Ascending aorta (tissue), 2 donors: ENCODE measurements at places on chromosomes 12 and 14. TPM values are rescaled to one million over a fixed set of nuclear protein-coding genes. Genes with fewer than 3 reads are reported as not detected.

DNA sequence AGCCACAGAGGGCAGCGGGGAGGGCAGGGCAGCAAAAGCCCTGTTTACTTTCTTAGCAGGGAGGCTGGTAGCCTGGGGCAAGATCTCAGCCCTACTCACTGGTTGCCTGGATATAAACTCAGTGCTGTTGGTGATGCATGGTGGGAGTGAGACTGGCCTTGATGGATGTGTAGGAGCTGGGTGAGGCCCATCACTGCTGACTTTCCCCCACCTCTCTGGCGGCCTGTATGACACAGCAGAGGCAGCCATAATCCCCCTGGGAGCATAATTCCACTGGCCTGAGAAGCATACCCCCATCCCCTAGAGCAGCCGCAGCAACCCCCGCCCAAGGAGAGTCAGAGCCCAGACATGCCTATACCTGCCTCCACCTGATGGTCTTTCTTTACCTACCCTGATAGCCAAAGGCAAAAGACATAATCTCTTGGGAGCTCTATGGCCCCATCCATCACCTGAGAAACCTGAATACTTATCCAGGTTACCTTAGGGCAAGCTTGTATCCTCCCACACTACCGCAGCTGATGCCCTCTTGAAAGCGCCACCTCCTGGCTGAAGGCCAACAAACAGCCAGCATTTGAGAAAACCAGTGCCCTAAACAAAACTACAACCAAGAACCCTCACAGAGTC is 59.3 kb downstream of the DNAI7 start:
- no peaks in the 10 kb centered on the region for H3K27me3 ChIP-seq
- no peak overlapping the region for H3K4me3 ChIP-seq
- H3K4me1 ChIP-seq: no peaks in the 10 kb centered on the region

The LALBA gene
- total RNA-seq: not detected

The KIF26A gene
- 32.6 TPM for total RNA-seq

DNA sequence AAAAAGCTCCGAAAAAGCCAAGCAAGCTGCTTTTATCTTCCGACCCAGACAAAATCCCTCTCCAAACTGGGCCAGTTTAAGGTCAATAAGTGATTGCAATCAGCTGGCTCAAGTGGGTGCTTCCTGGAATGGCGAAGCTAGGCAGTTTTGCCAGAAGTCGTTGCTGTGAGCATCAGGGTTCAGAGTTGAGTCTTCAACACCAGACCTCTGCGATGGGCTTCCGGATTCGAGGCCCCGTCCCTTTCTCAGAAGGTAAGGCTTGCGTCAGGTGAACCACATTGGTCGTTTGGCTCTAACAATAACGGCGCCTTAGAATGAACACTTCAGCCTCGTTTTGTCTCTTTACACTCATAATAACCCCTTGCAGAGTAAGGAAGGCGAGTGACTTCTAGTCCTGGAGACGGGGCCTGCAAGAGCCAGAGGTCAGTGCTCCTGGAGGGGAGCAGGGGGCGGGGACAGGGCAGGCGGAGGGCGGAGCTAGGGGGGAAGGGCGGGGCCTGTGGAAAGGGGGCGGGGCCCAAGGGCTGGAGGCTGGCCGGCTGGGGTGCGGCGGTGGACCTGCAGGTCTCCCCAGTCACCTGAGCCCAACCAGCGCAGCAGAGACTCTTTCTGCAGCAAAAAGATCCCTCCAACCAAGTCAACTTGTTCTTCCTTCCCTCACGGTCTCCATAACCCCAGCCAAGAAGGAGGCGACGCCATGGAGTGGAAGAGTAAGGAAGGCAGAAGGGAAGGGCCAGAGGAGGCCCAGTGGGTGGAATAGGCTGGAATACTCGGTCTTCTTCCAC is 34.0 kb upstream of the NFYB start:
- no peak overlapping the region for H3K27ac ChIP-seq
- no peaks in the 10 kb centered on the region for H3K36me3 ChIP-seq
- no peak for DNase-seq
- H3K4me3 ChIP-seq: no peak overlapping the region
- no peaks in the 10 kb centered on the region for H3K27me3 ChIP-seq
- H3K4me1 ChIP-seq: no peaks in the 10 kb centered on the region

DNA sequence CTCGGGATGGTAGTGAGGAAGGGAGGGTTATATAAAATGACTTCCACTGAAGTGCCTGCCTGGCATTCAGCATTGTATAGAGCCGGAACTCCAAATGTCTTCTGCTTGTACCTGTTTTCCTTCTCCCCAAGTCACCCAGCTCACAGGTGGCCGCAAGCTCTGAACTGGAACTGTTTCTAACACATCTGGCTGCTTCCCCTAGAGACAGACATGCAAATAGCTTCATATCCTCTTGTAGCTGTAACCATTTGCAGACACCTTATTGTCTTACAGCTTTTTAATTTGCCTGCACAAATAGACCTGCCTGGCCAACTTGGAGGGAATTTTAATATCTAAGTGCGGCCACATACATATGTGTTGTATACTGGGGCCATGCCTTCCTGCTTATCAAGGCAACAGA is 126.0 kb downstream of the CHST11 start:
- H3K27me3 ChIP-seq: no peaks in the 10 kb centered on the region
- H3K27ac ChIP-seq: no peak overlapping the region
- no peaks in the 10 kb centered on the region for H3K4me1 ChIP-seq
- DNase-seq: no peak
- H3K4me3 ChIP-seq: no peak overlapping the region

- no peaks in the 10 kb centered on the region for H3K4me1 ChIP-seq
- no peak overlapping the region for H3K4me3 ChIP-seq
- H3K36me3 ChIP-seq: no peaks in the 10 kb centered on the region
- no peaks in the 10 kb centered on the region for H3K27me3 ChIP-seq
These were observed 131.8 kb downstream of the ERC1 start for GRCh38 chr12:1122786-1123185.

DNA sequence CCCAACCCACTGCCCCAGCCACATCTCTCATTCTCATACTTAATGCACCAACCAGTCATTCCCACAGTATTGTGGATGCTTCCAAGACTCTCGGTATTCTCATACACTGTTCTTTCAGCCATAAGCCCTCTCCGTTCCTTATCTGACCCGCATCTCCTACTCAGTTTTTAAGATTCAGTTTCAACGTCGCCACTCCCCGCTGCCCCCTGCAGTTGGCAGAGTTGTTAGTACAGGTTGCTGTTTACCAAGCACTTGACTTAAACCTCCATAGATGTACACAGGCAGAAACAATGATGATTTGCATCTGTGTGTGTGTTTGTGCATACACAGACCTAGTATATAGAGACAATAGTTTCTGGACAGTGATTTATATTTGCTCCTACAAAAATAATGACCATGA is 40.2 kb downstream of the PAH start:
- H3K27ac ChIP-seq: no peak overlapping the region
- H3K4me3 ChIP-seq: no peak overlapping the region
- DNase-seq: no peak
- no peaks in the 10 kb centered on the region for H3K4me1 ChIP-seq
- H3K27me3 ChIP-seq: no peaks in the 10 kb centered on the region
- no peaks in the 10 kb centered on the region for H3K36me3 ChIP-seq

- H3K4me3 ChIP-seq: no peak overlapping the region
- no peaks in the 10 kb centered on the region for H3K27me3 ChIP-seq
- no peak overlapping the region for H3K27ac ChIP-seq
These were observed 21.4 kb upstream of the TMTC2 start for GRCh38 chr12:82665142-82665923.

DNA sequence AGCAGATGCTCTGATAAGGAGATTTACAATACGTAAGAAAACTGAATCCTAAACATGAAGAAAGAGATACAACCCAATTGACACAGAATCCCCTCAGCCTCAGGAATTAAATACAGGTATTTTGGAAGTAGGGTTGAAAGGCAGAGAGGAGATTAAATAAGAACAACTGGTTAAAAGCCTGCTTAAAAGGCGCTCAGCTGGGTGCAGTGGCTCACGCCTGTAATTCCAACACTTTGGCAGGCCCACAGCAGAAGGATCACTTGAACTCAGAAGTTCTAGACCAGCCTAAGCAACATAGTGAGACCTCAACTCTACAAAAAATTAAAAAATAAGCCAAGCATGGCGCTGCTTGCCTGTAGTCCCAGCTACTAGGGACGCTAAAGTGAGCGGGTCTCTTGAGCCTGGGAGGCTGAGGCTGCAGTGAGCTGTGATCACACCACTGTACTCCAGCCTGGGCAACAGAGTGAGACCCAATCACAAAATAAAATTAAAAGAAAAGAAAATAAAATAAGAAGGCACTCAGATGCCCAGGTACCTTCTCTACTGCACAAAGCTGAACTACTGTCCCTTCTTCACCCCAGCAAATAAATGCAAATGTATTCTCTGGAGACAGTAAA is 32.9 kb downstream of the MED13L start:
- peaks cover 9% of the 10 kb centered on the region for H3K4me1 ChIP-seq
- no peaks in the 10 kb centered on the region for H3K36me3 ChIP-seq
- H3K4me3 ChIP-seq: no peak overlapping the region
- DNase-seq: no peak
- no peaks in the 10 kb centered on the region for H3K27me3 ChIP-seq

- no peak for DNase-seq
- H3K36me3 ChIP-seq: no peaks in the 10 kb centered on the region
- no peak overlapping the region for H3K27ac ChIP-seq
- no peak overlapping the region for H3K4me3 ChIP-seq
- no peaks in the 10 kb centered on the region for H3K27me3 ChIP-seq
These were observed 9.4 kb upstream of the PTGR2 start for GRCh38 chr14:73842201-73842600.

The SLC10A1 gene
- total RNA-seq: not detected

DNA sequence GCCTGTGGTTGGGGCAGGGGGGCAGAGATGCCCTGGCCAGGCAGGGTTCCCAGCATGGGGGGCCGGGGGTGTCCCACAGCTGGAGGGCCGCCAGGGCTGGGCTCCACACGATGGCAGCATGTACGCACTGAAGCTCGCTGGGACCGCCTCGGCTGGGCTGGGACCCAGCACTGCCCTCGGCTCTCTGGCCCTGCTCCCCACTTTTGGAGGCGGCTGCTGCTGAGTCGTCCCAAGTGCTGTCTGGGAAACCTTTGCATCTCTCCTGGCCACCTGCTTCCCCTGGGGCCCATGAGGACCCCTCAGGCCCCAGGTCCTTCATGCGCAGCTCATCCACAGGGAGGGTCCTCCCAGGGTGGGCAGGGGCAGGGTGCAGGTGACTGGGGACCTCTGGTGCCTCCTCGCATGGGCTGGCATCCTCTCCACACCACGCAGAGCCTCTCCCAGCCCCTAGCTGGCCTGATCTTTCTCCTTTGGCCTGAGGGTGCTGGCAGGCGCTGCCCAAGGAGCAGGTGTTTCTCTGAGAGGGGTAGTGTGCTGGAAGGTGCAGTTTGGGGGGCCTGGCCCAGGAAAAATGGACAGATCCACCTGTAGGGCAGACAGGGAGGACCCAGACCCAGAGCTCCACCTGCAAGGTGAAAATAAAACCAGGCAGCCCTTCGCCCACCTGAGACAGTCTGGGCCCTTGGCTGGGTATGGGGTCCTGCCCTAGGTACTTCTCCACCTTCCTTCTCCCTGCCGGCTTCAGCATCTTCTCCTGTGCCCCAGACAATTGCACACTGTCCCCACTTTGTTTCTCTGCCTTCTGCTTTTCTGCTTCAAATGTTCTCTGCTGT is 46.9 kb downstream of the DLK1 start:
- no peak overlapping the region for H3K27ac ChIP-seq
- H3K4me1 ChIP-seq: no peaks in the 10 kb centered on the region
- no peaks in the 10 kb centered on the region for H3K36me3 ChIP-seq
- H3K4me3 ChIP-seq: no peak overlapping the region
- peak; percentile 50 for DNase-seq
- no peaks in the 10 kb centered on the region for H3K27me3 ChIP-seq

DNA sequence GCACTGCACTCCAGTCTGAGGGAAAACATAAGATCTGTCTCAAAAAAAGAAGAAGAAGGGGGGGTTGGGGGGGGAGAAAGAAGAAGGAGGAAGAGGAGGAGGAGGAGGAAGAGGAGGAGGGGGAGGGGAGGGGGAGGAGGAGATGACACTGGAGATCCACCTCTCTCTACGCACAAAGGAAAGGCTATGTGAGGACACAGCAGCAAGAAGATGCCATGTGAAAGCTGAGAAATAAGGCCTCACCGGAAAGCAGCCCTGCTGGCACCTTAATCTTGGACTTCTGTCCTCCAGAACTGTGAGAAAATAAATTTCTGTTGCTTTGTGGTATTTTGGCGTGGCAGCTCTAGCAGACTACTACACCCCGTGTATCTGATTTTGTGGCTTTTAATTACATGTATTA is 477.9 kb downstream of the MED13L start:
- no peak for DNase-seq
- H3K4me1 ChIP-seq: no peaks in the 10 kb centered on the region
- no peak overlapping the region for H3K4me3 ChIP-seq
- no peaks in the 10 kb centered on the region for H3K27me3 ChIP-seq

DNA sequence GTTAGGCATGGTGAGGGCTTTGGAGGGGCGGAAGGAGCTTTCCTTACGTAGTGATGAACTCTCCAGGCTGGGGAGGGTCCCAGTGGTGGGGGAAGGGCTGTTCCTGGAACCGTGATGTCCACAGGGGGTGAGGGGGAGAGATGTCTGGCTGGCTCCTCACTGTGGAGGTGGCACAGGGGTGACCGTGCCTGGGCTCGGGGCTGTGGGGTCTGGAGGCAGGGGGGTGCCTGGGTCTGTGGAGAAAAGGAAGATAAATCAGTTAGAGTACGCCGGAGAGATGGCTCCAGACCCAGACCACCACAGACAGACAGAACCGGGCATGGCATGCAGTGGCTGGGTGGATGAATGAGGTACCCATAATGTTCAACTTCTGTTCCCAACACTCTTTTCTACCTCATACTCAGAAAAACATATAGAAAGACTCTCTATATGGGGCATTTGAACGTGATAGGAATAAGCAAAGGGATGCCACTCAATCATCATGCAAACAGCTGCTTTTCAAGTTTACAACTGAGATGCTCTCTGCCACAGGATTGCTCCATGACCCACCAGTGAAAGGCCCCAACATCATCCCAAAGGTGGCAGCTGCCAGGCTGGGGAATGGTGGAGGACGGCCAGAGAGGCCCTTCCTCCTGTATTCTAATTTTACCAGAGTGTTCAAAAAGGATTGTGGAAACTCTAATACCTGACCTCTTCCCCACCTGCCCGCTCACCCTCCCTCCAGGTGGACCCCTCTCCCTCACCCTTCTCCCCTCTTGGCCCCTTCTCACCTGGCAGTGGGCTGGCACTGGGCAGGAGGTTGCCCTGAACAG is 5.6 kb downstream of the MYL6 start:
- no peak overlapping the region for H3K4me3 ChIP-seq
- H3K27me3 ChIP-seq: no peaks in the 10 kb centered on the region
- peaks cover 10% of the 10 kb centered on the region for H3K4me1 ChIP-seq
- peaks cover 84% of the 10 kb centered on the region for H3K36me3 ChIP-seq
